Amniotic epithelial cell (primary cell): ENCODE measurements at places on chromosomes 16 and 17.

DNA sequence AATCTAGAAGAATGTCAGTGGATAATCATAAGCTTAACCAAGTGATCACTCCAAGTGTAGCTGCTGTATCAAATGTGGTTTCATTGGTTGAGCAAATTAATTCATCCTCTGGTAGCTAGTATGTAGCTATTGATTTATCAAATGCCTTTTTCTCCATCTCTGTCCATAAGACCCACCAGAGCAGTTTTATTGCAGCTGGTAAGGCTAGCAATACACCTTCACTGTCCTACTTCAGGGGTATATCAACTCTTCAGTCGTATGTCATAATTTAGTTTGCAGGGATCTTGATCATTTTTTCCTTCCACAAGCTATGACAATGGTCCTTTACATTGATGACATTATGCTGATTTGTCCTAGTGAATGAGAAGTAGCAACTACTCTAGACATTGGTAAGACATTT is 158.8 kb downstream of the PRKCB start:
- no peak for DNase-seq

- DNase-seq = peak; percentile 70
These were observed 4.8 kb downstream of the MT1A start for GRCh38 chr16:56643080-56643778.

- no peak for DNase-seq
These were observed 15.1 kb upstream of the CIBAR2 start for GRCh38 chr16:85127379-85127723.

DNA sequence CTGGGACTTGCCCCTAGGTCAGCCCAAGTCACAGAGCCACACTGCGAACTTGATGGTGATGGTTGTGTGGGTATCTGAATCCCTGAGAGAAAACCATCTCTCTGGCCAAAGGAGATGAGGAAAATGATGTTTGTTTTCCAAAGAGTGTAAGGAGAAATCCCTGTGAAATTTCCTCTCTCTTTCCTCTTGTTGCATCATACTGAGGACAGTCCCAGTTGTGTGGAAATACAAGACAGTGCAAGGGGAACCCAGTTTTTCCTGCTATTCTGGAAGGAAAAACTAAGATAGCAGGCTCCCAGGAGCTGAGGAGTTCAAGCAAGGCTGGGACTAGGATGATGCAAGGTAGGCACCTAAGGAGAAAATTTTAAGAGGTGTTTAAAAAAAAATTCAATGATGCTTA is 86.8 kb upstream of the TOM1L1 start:
- no peak for DNase-seq

- no peak for DNase-seq
These were observed at the start of gene CCL22 for GRCh38 chr16:57358527-57359095. Gene CCL22, plus strand, starts transcription at chr16:57358783. Its CDS starts 34 bp downstream, at chr16:57358817.

DNA sequence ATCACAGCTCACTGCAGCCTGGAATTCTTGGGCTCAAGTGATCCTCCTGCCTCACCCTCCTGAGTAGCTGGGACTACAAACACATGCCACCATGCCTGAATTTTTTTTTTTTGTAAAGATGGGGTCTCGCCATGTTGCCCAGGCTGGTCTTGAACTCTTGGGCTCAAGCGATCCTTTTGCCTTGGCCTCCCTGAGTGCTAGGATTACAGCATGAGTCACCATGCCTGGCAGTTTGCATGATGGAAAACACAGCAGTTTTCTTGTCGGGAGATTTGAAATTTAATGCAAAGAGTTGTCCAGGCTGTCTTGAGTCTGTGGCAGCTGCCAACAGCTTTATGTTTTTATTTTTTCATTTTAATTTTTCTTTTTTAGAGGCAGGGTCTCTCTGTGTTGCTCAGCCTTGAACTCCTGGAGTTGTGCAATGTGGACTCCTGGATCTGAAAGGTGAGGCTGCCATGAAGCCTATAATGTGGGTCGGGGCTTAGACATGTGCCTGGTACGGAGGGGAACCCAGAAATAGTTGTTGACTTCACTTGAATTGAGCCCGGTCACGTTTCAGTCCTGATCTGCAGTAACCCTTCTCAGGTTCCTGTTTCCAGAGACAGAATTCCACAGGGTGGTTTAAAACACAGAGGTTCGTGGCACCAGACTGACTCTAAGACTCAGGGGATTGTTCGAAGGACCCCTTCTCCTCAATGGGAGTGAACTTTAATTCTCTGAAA is 18.7 kb downstream of the CD300A start:
- no peak for DNase-seq

- DNase-seq = peak; percentile 73
These were observed 96.6 kb downstream of the NXN start for GRCh38 chr17:882827-883585.

GRCh38 chr16:80719573-80719972 is 84.8 kb downstream of the CDYL2 start:
- no peak for DNase-seq

DNA sequence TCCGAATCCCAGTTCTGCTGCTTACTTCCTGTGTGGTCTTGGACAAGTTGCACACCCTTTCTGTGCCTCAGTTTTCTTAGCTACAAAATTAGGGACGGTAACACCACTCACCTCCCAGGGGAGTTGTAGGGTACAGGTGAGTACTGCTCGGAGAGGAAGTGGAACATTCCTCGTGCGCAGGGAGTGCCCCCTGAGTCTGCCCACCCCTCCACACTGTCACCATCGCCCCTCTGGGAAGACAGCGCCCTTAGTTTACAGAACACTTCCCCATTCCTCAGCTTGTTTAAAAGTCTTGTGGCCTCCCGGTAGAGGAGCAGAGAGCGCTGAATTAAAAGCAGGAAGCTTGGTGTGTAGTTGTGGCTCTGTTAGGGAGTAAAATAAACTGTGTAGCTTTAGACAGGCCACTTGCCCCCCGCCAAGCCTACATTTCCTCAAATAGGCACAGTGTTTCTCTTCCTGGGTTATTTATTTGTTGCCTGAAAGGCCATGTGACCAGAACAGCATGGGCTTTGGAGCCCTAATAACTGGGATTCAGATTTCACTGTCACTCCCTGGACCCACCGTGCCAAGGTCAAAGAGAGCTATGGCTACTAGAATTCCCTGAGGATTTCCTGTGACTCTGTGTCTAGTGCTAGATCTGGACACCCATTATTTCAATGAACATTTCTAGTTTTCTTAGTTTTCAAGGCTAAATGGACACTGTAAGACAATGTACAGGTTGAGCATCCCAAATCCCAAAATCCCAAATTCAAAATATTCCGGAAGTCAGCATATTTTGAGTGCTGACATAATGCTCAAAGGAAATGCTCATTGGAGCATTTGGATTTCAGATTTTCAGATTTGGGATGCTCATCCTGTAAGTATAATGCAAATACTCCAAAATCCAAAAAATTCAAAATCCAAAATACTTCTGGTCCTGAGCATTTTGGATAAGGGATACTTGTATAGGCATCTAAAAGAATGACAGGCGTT is 372.5 kb downstream of the SNX29 start:
- no peak for DNase-seq

DNA sequence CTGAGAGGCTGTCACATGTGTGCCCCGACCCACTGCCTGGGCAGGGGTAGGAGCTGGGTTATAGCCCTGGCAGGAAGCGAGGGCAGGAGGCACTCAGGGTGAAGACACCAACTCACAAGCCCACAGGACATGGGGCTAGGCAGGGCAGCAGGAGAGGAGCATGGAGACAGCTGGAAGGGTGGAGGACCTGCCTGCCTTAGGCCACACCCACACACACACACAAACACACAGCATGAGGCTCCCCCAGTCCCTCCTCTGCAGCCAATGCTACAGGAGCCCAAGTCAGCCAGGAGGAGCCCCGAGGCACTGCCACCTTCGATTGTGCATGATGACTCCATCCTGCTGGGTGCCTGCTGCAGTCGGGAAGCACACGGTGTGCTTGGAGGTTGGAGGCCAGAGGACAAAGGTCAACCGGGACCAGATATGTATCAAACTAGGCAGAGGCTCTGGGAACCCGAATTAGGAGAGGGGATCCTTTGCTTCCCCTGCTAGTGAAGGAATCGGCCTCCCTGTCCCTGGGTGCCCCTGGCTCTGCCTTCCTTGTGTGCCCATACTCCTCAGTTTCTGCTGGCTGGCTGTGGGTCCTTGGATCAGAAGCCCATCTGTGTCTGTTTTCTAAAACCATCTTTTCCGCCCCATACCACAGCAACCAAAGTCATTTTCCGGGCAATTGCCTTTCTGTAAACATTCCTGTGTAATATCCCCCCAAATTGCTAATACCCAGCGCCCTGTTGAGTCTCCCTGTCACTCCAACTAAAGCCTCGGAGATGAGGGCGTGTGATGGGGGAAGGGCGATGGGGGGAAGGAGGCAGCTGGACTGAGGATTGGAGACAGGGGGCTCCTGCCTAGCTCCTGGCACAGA is 20.5 kb downstream of the SRCIN1 start:
- no peak for DNase-seq

DNA sequence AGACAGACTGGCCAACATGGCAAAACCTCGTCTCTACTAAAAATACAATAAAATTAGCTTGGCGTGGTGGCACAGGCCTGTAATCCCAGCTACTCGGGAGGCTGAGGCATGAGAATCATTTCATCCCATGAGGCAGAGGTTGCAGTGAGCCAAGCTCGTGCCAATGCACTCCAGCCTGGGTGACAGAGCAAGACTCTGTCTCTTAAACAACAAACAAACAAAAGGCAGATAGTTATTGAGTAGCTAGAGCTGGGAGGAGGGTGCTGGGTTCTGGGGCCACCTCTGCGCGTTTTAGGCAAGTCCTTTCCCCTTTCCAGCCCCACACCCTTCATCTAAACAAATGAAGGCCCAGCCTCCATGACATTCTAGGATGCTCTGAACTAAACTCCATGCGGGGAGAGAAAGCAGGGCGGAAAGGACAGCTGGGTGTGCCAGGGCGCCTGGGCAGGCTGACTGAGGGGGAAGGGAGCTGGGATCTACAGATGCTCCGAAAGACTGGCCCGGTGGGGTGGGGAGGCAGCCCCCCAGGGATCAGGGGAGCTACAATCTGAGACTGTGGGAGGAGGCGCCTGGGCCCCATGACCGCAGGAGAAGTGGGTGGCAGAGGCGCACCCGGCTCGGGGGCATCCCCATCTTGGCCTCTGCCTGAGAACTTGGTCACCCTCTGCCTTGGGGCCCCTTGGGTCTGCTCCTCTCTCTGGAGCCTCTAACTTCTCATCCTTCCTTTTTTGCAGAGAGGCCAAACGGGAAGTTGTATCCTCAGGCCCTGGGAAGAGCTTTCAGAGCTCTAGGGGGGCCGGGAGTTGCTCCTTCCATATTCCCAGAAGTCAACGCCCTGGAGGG is 910 bp downstream of the ITGAL start:
- no peak for DNase-seq

DNA sequence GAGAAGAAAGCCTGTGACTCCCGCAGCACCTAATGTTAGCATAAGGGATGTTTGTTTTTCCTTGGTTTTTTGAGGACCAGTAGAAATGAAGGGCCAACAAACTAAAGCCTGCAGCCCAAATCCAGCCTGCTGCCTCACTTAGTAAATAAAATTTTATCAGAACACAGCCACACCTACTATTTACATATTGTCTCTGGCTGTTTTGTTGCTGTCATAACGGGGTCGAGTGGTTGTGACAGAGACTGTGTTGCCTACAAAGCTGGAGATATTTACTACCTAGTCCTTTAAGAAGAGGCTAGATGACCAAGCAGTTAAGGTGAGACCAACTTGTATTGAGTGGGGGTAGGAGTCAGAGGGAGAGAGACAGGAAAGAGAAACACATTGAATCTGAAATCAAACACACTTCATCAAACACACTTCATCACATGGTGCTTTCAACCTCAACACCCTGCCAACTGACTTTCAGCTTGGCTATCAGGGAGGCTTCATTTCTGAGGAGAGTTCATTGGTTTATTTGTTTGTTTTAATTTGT is 546.3 kb upstream of the CDH11 start:
- DNase-seq = no peak
